ENCODE measurements at places on chromosomes 2 and 18.
A peak's percentile ranks its signal among the peaks of the same experiment; 100 is the strongest.

DNA sequence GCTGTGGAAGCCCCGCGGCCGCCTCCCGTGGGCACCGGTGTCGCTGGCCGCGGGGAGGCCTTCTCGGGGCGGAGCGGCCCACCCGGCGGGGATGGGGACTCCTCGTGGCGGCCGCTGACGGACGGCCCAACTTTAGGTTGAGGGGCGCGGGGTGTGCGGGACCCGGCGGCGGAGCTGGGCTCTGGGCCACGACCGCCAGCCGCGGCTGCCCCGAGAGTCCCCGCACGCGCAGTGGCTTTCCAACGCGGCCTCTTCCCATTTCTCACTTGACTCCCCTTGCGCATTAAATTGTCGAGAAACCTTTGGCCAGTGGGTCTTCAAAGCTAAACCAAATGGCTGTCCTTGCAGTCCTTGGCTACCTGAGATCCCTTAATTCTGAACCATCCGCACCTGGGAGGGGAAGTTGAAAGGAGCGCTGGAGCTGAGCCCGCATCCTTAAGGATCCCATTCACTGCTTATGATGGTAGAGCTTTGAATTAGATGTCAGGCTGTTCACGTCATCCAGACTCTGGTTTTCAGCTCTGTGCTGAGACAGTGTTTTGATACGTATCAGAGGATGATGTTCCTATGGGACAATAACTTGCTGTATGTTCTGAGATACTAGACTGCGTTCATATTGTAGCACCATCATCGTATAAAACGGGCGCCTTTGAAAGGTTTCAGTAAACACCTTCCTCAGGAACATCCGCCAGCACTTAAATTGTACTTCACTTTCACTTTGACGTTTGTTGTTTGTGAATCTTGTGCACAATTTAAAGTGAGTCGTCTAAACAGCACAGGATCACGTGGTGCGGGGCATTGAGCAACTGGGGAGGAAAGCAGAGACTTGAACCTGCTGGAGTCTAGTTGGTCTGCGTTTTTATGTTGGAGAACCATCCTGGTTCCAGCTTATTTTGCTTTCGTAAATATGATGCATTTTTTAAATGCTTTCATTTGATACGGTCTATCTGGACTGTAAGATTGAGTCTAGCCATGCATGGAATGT, 874 bp downstream of the CLIP4 start:
- DNase-seq, result peak; percentile 72

- DNase-seq, result no peak
These were observed 841.8 kb downstream of the SLC4A3 start for GRCh38 chr2:220469201-220469600.

GRCh38 chr18:76672627-76673026, 149.7 kb upstream of the ZNF236 start:
- no peak for DNase-seq

DNA sequence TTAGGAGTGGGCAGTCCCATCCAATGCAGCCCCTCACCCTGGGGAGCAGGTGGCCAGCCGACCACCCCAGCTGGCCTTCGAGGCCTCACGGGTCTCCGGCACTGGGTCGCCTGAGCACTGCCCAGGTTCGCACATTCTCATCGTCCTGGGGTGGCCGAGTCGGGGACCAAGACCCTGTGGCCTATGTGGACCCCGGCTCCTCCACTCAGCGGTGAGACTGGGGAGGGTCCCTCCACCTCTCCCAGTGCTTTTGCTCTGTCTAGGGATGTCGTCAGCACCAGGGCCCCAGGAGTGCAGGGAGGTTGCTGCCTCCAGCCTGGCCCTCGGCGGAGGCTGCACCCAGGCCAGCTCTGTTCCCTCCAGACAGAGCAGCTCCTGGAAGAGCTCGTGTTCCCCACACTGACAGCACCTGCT, 89.6 kb downstream of the TPO start:
- DNase-seq, result no peak

- peak; percentile 90 for DNase-seq
These were observed 222.5 kb upstream of the COPS8 start for GRCh38 chr2:236862961-236863728.

- no peak for DNase-seq
These were observed 21.7 kb downstream of the TFPI start for GRCh38 chr2:187532333-187533120.

DNA sequence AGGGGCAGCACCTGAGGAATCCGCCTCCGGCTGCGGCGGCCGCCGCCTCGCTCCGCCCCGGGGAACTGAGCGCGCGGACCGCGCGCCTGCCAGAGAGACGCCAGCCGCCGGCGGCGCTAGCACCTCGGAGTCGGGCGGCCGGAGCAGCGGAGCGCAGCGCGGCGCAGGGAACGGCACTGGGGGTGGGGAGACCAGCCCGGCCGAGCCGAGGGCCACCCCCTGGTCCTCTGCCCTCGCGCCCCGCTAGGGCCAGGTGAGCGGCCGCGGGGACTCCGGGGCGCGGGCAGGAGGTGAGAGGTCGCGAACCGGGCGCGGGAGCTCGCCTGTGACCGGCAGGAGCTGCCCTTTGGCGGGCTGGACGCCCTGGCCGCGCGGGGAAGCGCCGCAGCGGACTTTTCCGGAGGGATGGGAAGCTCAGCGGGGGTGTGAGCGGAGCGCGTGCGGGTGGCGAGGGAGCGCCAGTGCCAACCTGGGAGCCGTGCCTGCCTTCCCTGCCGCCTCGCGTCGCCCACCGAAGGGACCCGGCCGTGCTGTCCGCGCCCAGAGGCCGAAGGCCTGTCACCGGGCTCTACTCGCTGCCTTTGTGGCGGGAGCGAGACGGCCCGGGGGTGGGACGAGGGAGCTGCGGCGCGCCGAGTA, at the start of gene GREB1L:
Gene GREB1L (plus strand): TSS at position 92 of the 639 bp plus-strand sequence. CDS start 141,287 bp downstream, outside the sequence.
- peak; percentile 43 for DNase-seq

- no peak for DNase-seq
These were observed 41.7 kb downstream of the ARL5A start for GRCh38 chr2:151786483-151786882.

GRCh38 chr2:5188636-5189035, 503.5 kb upstream of the SOX11 start:
- DNase-seq, result no peak

DNA sequence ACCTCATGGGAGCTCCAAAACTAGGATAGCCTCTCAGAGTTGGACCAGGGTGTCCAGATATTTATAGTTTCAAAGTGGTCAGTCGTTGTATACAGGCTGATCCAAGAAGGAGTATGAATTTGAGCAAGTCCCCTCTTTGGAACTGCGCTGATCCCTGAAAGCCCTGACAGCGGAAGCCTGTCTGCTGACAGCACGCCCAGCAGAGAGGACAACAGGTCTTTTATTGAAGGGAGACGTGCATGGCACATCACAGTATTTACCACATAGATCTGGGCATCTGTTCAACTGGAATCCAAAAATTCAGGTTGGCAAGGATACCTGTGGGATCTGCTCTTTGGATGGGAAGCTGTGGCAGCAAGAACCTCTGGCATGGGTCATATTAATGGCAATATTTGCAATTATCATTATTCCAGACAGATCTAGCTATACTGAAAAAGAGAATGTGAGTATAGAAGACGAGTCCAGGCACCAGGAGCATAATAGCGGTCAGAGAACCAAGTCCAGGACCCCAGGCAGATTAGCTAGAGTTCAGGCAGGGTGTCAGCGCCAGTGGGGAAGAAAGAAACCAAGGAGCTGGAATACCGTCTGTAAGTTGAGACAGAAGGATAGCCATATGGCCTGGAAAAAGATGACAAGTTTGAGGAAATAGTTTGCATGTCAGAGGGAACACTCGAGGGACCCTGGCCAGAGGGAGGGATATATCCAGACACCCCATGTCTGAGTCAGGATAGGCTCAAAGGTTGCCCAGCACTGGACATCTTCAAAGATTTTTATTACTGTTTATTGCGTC, 260.4 kb upstream of the FANCL start:
- no peak for DNase-seq

GRCh38 chr2:197191177-197191939, 119.2 kb downstream of the ANKRD44 start:
- peak; percentile 43 for DNase-seq

DNA sequence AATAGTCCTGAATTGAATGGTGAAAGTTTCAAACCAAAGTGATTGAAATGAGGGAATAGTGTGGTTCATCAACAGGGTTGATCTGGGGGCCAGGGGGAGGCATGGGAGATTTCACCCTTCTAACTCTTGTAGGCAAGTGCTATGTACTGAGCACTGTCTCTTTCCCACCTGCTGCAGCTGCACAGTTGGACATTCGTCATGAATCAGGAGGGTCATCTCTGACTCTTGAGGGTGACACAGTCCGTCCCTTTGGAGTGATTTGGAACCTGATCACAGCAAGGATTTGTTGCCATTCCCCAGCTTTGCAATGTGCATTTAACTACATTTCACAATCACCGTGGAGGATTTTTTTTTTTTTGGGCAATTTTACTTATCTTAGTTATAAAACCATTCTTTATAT, 224.6 kb downstream of the PHLPP1 start:
- no peak for DNase-seq

- no peak for DNase-seq
These were observed 54.5 kb downstream of the C18orf63 start for GRCh38 chr18:74370115-74370514.

DNA sequence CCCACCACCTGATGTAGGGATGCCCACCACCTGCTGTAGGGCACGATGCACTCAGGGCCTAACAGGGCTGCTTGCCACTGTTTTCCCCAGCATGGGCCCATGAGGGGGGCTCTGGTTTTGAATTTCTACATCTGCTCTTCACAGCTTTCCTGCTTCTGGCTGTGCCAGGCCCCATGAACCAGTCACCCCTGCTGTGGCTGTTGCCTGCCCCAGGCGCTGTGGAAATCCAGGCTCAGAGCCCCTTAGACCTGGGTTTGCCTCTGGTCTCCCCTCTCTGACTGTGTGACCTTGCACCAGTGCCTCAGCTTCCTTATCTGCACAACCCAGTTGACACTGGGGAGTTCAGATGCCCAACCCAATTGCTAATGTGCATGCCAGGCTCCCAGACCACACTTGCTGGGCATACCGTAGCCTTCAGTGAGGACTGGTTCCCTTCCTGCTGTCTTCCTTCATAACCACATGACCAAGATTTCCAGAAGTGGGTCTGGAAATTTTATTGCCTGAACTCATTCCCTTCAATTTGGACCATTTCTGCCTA, 6.0 kb upstream of the MLPH start:
- DNase-seq, result no peak

DNA sequence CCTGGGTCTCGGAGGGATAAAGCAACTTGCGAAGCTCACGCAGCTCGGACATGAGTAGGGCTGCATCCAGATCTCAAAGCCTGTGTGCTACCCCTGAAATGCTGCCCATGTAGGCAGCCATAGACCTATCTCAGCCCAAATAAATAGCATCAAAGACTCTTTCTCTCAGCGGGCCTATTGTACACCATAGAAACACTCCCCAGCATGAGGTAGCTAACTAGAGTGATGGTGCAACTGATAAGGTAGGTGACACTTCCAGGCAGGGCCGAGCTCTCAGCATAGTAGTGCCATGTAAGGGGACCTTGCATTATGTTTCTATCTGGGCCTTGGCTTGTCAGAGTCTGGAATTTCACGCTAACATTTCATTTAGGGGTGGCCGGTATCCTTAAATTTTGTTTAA, 52.4 kb downstream of the RABL2A start:
- DNase-seq, result no peak

DNA sequence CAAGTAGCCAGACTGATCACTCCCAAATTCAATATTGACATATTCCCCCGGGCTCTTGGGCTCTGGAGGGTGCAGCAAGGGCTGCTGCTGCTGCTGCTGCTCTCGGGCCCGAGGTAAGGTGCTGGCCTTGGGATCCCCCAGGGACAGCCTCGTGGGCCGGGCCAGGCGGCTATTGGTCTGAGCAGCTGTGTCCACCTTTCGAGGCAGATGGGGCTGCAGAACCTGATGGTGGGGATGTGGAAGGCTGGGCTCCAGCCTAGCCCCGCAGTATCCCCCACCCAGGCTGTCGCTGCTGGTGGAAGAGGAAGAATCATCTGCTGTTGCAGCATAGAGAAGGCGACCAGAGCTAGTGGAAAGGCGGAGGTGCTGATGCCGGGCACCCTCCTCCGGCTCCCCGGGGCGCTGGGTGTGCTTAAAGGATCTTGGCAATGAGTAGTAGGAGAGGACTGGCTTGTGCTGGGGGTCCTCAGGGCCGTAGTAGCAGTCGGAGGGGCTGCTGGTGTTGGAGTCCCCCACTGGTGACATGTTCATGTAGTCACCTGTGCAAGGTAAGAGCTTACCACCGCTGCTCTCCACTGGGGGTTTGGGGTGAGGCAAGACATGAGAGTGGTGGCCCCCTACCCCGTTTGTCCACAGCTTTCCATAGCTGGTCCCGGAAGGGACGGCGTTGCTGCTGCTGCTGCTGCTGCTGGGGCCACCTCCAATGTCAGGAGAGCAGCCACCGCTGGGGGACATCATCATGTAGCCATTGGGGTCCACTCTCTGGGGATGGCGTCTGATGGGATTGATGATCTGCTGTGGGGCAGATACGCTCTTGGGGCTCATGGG, 3.4 kb downstream of the IRS1 start:
- DNase-seq, result no peak

DNA sequence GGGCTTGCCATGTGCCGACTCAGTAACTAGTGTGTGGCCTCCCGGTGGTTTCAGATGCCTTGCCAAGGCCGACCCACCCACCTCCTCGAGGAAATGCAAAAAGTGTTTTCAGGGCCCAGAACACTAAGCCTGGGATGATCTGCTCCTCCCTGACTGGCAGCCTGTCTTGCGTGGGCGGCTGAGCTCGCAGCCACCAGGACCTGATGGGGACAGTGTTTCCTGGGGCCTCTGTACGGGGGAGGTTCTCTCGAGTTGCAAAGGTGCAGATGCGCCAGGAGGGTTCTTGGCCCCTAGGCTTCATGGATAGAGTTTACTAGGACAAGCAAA, 85.2 kb downstream of the GLI2 start:
- no peak for DNase-seq

GRCh38 chr2:178949584-178949983, 100.4 kb downstream of the CCDC141 start:
- no peak for DNase-seq

DNA sequence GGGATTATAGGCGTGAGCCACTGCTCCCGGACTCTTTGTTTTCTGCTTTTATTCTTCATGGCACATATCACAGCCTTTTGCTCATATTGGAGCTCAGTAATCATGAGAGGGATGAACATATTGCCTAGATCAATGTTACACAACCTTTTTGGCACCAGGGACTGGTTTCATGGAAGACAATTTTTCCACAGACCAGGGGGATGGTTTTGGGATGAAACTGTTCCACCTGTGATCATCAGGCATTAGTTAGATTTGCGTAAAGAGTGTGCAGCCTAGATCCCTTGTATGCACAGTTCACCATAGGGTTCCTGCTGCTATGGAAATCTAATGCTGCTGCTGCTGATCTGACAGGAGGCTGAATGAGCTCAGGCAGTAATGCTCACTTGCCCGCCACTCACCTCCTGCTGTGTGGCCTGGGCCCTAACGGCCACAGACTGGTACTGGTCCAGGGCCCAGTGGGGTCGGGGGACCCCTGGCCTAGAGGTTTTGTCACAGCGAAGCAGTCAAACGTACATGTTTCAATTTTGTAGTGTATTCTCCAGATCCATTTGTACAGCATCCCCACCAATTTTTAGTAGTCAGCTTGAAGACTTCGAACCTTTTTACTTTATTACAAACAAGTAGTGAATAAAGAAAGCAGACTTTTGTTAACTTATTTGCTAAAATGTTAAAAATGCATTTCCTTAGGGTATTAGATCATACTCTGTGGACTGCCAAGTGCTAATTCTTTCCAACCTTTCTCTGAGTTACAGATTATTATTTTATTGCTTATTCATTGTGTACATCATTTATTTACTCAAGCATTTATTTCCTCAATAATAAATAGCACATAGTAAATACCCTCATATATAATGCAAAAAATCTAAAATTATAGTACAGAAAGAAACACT, 6.2 kb downstream of the DAW1 start:
- DNase-seq, result no peak

- DNase-seq, result no peak
These were observed 85.0 kb upstream of the SEC11C start for GRCh38 chr18:59054496-59055287.

- DNase-seq, result no peak
These were observed 123.2 kb downstream of the TMEM17 start for GRCh38 chr2:62382757-62383156.

All from ACHN (cell line).